ENCODE measurements at places on chromosomes 12 and 14.

- no peak for DNase-seq
These were observed 62.7 kb downstream of the NOS1 start for GRCh38 chr12:117298648-117299225.

GRCh38 chr12:33617218-33617617 is 177.6 kb upstream of the SYT10 start:
- no peak for DNase-seq

- DNase-seq = no peak
These were observed 302.0 kb upstream of the SYT1 start for GRCh38 chr12:78562368-78563205.

GRCh38 chr12:14589169-14590004 is 21.7 kb upstream of the PLBD1 start:
- no peak for DNase-seq

DNA sequence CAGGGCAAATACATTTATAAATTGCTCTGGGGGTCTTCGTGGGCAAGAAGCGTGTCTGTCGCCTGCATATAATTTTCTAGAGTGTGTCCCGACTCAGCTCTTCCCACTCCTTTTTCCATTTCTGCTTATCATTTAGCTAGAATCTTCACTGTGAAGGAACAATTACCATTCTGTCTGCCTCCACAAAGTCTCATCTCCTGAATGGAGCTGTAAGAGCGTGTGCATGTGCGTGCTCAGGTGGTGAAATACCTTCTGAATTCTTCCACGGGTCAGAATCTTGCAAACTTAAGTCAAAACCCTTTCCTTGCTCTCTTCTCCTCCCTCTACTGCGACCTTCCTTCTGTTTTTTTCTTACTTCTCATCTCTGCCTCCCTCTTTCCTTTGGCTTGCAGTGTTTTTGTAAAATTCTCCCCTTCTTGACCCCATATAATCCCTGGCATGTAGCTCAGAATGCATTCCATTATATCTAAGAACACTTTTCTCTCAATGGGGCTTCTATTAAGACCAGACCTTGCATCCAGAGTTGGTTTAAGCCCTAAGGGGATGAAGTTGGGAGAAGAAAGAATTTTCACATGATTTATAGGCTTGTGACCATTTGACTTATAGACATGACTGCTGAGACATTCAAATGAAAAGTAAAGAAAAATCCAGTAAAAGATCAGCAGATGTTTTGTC is 25.0 kb upstream of the GSG1 start:
- peak; percentile 36 for DNase-seq

DNA sequence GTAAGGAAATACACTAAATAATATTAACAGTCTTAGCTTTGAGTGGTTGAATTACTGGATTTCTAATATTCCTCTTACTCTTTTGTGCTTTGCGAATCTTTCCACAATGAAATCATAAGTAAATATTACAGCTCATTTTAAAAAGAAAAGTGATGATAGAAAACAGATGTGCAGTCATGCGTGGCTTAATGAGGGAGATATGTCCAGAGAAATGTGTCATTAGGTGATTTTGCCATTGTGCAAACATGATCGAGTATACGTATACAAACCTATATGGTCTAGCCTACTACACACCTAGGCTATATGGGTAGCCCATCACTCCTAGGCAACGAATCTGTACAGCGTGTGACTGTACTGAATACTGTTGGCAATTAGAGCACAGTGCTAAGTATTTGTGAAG is 59.3 kb downstream of the SLC15A5 start:
- DNase-seq = no peak

- DNase-seq = peak; percentile 82
These were observed 1183.7 kb upstream of the TMEM132C start for GRCh38 chr12:127083008-127083949.

- no peak for DNase-seq
These were observed 44.5 kb upstream of the AP4S1 start for GRCh38 chr14:30980980-30981379.

- DNase-seq = peak; percentile 74
These were observed 105.2 kb downstream of the RBM19 start for GRCh38 chr12:113860950-113861349.

DNA sequence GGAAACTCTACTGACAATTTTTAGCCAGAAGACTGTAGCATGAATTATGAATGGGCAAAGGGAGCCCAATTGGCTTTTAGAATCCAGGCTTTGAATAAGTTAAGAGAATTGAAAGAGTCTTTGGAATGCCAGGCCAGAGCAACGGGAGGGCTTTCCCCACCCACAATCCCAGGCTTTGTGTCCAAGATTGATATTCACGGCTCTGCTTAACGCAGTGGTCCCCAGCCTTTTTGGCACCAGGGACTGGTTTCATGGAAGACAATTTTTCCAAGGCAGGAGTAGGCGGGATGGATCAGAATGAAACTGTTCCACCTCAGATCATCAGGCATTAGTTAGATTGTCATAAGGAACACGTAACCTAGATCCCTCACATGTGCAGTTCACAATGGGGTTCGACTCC is 79.6 kb downstream of the EPS8 start:
- DNase-seq = no peak

GRCh38 chr12:14948672-14949071 is 10.3 kb upstream of the ERP27 start:
- DNase-seq = peak; percentile 94

GRCh38 chr12:105992849-105993740 is 145.7 kb downstream of the NUAK1 start:
- DNase-seq = no peak

DNA sequence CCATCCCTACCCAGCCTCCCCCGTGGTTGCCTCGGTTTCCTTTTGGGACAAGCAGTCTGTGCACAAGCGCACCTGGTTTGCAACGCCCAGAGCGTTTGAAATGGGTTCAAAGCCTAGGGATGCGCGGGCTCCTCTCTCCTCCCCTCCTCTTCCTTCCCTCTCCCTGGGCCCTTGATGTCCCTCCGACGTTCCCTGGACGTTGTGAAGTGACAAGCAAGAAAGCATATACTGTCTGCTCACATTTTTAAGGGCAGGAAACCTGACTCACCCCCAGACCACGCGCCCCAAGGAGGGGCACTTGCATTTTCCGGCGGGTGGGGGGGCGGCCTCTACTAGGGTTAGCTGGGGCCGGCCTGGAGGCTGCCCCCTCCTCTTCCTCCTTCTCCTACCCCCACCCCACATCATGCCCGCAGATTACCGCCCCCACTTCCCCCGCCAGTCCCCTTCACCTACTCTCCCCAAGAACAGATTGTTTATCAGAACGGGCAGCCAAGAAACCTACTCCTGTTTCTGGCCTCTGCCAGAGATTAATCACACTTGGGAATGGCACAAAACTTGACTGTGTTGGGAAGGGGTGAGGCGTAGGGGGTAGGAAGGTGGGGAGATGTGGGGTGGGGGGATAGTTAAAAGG is 9.5 kb upstream of the IRF2BPL start:
- peak; percentile 44 for DNase-seq

DNA sequence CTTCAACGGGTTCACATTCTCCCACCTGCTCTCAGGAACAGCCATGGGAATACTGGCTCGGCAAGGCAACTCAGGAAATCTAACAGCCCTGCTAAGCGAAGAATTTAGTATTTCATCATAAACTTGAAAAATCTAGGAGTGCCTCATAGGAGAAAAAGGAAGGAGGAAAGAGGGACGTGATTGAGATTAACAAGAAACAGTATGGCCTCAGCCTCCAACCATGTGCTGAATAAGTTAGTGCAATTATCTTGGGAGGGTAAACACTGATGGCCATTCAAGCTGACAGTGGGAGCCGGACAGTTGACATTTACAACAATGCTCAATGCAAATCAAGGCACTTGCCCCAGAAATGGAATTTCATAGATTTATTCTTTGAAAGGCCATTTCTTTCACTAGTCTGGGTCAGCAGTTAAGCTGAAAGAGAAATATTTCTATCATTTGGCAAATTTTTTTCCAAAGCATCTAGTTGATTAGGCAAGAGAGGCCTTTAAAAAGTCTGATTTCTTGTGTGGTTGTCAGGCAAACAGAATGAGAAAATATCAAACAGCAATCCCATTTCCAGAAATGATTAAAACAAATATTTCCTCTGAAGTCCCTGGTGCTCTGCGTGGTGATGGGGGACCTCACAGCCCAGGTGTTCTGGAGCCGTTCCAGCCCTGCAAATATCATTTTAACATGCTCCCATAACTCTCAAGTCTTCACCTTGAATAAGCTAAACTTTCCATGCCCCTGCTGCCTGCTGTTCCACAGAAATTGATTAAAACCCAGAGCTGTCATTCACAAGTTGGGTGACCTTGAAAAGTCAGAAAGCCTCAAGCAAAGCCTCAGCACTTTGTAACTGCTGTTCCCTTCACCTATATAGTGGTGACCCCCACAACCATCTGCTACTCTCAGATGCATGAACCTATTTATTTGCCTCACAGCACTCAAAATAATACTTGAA is 121.6 kb downstream of the PHLDA1 start:
- no peak for DNase-seq

GRCh38 chr12:108779998-108780688 is 48.8 kb upstream of the CORO1C start:
- DNase-seq = no peak

GRCh38 chr14:26992403-26993115 is 394.7 kb upstream of the NOVA1 start:
- no peak for DNase-seq

GRCh38 chr12:132615579-132616038 is 3.0 kb upstream of the P2RX2 start:
- DNase-seq = no peak

GRCh38 chr12:25960143-25960542 is 1.7 kb downstream of the RASSF8 start:
- peak; percentile 54 for DNase-seq

GRCh38 chr14:47442211-47442610 is 233.2 kb downstream of the MDGA2 start:
- peak; percentile 3 for DNase-seq

GRCh38 chr12:88338486-88338885 is 196.4 kb downstream of the TMTC3 start:
- DNase-seq = no peak

DNA sequence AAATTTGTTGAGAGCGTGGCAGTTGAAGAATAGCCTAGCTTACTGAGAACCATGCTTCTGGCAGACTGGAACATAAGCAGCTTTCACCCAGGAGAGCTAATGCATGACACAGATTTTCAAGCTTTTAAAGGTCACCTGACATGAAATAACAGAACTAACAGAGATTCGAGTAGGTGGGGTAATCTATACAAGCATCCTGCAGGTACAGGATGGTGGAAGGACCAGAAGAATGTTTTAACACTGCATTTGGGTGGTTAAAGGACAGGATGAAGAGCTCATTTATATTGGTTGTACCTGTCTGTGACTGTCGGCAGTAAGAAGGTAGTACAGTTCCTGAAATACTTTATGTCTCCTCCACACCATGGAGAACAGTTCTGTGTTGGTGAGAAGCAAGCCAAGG is 8.9 kb downstream of the PELI2 start:
- DNase-seq = no peak

DNA sequence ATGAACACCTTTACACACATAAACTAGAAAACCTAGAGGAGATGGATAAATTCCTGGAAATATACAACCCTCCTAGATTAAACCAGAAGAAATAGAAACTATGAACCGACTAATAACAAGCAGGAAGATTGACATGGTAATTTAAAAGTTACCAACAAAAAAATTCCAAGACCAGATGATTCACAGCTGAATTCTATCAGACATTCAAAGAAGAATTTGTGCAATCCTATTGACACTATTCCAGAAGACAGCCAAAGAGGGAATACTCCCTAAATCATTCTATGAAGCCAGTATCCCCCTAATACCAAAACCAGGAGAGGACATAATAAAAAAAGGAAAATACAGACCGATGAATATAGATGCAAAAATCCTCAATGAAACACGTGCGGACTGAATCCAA is 102.6 kb upstream of the KRR1 start:
- DNase-seq = no peak

GRCh38 chr12:49797449-49797776 is 30.8 kb downstream of the NCKAP5L start:
- DNase-seq = no peak

GRCh38 chr14:24911324-24912109 is 138.4 kb downstream of the STXBP6 start:
- peak; percentile 78 for DNase-seq

DNA sequence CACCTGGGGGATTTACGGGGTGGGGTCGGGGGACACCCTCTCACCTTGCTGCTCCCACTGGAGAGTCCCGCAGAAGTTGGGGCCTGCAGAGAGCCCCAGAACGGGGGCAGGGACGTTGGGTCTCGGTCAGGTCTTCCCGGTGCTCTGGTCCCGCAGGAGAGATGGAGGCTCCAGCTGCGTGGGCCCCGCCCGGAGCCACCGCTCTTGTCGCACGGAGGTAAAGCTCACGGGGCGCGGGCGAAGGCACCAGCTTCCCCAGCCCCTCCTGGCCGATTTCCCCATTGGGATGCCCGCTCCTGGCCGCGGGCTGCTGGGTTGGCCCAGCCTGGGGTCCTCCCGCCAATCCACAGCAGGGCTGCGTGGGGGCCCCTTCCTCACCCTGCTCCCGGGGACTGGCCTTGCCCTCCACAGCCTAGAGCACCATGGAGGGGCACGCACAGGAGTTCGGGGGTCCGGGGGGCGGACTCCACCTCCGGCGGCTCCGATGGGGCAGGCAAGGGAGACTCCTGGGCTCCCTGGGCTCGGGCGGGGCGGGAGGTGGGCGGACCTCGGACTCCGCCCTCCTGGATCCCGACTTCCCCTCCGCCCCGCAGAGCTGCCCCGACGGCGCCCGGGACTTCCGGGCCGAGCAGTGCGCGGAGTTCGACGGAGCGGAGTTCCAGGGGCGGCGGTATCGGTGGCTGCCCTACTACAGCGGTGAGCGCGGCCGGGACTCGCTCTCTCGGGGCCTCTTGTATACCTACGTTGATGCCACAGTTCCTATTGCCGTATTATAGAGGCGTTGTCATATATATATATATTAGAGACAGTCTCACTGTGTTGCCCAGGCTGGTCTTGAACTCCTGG is 8.4 kb downstream of the PAPLN start:
- peak; percentile 50 for DNase-seq
